Activated CD4-positive, alpha-beta T cell treated with anti-CD3 and anti-CD28 coated beads, Interleukin-2, amount 50 U/mL, for 48 hours (primary cell): ENCODE measurements at places on chromosomes 12 and 14.

DNA sequence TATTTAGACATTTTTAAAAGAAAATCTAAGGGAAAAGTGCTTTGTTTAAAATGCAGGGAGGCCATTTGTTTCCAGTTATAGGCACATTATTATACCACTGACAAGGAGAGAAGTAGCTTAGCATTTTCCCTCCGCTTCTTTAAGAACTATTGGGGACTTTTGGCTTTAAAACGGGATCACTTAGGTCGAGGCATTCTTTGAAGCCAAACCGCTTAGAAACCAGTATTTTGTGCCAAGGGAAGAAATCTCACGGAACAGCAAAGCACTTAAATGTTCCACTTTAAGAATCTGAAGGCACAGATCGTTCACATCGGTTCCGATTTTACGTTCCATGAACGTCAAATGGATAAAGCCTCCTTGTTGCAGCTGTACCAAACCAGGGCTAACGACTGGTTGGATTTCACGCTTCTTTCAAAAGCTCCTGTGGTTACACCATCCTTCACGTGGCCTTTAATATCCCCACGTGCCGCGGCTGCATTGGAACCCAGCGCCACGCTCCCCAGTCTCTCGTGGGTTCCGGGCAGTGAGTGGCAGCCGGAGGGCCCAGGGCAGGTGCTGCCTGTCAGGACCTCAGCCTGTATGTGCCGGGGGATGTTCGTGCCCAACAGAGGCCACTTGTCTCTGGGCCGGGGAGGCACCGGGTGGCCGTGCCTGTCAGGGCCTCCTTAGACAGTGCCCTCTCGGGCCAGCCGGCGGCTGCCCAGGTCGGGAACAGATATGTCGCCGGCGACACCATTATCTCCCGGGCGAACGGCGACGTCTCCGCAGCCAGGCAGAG, 195.4 kb downstream of the KIF26A start:
- DNase-seq: no peak

DNA sequence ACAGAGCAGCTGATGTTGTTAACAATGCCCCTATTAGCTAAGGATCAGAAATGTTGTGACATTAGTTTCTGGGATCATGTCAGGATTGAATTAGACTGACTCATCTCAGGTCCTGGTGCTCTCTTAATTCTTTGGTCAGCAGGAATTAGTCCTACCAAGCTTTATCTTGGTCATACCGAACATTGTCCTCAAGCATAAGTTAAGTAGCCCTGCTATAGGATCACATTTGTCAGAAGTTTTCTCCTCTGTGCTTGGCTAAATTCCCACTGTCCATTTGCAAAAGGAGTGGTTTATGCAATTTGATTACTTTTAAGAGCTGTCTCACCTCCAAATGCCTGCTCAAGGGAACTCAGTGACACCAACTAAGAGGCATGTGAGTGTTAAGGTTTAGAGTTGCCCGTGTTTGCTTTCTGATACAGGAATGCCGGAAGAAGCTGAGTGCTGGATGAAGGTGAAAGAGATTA, 48.4 kb upstream of the IFNG-AS1 start:
- no peak for DNase-seq

DNA sequence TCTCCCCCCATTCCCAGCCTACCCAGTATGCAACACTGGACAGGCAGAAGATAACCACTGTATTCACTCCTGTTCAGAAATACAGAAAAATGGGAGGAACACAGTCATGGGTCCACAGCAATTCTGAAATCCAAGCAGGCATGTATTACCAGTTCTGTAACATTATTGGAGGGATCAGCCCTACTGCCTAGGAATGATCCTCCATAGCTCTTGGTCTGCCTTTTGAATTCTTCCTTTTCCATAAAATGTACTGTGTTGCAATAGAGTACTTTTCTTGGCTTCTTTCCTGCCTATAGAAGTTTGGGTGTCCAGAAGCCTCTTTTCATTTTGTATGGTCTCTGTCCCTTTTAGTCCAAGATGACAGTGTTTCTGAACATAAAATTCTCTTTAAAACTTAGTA, 46.5 kb downstream of the SPATS2 start:
- DNase-seq: no peak

- no peak for DNase-seq
These were observed 306.1 kb downstream of the DAD1 start for GRCh38 chr14:22282949-22283348.

- peak; percentile 43 for DNase-seq
These were observed 722 bp downstream of the TMED8 start for GRCh38 chr14:77375973-77376770.

DNA sequence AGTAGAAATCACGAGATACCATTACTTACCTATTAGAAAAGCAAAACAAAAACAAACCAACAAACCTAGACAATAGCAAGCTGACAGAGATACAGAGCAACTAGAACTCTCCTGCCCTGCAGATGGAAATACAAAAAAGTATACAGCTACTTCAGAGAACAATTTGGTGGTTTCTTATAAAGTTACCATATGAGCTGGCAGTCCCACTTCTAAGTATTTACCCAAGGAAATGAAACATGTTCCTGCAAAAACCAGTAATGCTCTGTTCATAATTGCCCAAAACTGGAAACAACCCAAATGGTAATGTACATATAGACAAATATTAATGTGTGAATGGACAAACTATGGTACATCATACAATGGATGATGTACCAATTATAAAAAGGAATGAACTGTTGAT, 31.7 kb downstream of the FUT8 start:
- DNase-seq: no peak

- DNase-seq: no peak
These were observed 322.4 kb downstream of the ATP23 start for GRCh38 chr12:58263816-58264215.

- no peak for DNase-seq
These were observed 5.4 kb upstream of the PELI2 start for GRCh38 chr14:56112781-56113180.

DNA sequence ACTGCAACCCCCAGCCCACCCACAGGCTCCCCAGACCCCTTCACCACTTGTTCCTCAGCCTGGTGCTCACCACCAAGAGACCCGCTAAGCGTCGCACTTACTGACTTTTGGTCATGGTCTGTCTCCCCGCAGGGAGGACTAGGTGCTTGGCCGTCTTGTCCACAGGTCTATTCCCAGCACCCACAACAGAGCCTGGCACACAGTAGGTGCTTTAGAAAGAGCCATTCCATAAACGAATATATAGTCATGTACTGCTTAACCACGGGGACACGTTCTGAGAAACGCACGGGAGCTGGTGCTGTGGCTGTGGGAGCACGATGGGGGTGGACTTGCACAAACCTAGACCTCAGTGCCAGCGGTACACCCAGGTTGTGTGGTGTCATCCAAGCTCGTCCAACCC, 34.0 kb downstream of the NCOR2 start:
- no peak for DNase-seq

- no peak for DNase-seq
These were observed 82.4 kb downstream of the ZFC3H1 start for GRCh38 chr12:71581206-71581605.
